HT1080 (cell line): ENCODE measurements at places on chromosomes 13 and 19. TPM values are rescaled to one million over a fixed set of nuclear protein-coding genes. Genes with fewer than 3 reads are reported as not detected.

GRCh38 chr13:91045351-91046034, 302.0 kb upstream of the MIR17HG start:
- DNase-seq = peak; percentile 26

CEACAM5 gene
- not detected in 2 replicates for total RNA-seq

USHBP1 gene
- 0.07 TPM in 1 of 2 replicates, not detected in the other for total RNA-seq

DNA sequence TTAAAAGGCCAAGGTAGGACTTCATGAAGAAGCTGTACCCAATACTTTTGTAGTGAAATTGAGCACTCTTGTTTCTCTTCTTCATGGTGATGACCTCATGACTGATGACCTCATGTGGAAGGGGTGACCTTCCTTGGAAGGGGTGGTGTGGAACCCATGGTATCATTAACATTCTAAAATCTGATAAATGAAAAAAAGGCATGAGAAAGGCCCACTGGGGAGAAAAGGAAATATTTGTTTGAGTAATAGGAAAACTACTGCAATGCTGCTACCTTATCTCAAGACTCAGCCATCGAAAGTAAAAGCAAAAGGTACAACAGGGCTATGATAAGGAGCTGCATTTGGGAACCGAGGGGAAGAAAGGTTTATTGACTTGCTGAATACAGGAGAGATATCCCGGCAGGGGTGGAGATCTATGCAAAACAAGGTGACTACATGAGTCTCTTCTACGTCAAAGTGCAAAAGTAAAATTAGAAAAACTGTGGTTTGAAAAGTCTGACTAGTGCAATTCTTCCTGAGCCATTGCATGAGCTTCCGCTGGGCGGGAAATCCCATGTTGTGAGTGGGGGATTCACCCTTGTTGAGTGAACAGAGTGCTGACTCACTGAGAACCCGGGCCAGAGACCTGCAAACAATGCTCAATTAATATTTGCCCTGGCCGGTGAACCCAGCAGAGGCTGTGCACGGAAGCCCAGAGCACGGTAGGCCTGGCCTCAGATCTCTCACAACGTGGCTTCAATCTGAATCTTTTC, 138.9 kb upstream of the RFC3 start:
- DNase-seq = peak; percentile 75

GRCh38 chr13:58495668-58496067, 864.1 kb downstream of the PCDH17 start:
- DNase-seq = peak; percentile 25

DNA sequence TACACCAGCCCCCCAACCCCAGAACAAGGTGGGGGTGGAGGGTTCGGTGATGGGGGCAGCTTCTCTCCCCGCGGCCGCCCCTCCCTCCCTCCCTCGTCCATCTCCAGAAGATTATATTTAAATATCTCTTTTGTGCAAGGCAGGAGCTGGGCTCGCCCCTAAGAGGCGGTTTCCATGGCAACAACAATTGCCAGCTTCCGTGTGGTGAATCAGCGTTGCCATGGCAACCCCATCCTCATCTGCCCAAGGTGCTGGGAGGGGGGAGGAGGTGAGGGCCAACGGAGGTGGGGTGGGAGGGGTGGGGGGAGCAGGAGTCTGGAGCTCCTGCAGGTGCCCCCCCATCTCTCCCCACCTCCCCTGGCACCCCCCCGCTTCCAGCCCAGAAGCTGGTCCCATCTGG, 46.4 kb downstream of the CELF5 start:
- DNase-seq = peak; percentile 37

GRCh38 chr13:32024750-32025149, 6.8 kb upstream of the FRY start:
- no peak for DNase-seq

DNA sequence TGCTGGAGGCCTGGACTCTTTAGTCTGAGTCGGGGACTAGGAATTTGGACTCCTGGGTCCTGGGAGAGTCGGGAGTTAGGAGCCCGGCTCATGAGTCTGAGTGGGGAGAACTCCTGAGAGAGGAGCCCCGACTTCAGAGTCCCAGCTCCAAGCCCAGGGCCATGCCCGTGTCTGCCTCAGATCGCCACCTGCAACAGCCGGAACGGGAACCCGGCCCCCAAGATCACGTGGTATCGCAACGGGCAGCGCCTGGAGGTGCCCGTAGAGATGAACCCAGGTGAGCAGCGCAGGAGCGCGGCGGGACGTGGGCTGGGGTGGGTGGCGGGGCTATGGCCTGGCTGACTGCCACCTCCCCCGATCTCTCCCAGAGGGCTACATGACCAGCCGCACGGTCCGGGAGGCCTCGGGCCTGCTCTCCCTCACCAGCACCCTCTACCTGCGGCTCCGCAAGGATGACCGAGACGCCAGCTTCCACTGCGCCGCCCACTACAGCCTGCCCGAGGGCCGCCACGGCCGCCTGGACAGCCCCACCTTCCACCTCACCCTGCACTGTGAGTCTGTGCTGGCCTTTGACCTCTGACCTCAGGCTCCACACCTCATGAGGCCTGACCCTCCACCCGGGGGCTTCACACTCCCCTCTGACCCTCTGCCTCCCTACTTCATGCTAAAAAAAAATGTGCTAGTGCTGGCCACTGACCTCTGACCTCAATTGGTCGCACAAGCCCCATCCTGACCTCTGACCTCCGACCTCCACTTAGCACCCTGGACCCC, 4.4 kb downstream of the BCAM start:
- no peak for DNase-seq

ZNF587 gene
- 8.1 and 8.2 TPM in 2 replicates for total RNA-seq

PPAN gene
- total RNA-seq = 66.1 and 79.6 TPM in 2 replicates

DNA sequence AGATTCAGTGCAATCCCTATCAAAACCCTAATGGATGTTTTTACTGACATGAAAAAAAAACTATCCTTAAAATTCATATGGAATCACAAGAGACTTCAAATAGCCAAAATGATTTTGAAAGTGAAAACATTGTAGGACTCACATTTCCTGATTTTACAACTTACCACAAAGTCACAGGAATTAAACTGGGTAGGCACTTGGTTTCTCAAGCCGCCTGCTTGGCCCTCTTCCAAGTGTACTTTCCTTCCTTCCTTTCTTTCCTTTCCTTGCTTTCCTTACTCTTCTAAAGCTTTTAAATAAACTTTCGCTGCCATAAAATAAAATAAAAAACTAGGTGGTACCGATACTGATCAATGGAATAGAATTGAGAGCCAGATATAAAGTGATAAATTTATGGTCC, 21.0 kb upstream of the CD33 start:
- DNase-seq = no peak

DNA sequence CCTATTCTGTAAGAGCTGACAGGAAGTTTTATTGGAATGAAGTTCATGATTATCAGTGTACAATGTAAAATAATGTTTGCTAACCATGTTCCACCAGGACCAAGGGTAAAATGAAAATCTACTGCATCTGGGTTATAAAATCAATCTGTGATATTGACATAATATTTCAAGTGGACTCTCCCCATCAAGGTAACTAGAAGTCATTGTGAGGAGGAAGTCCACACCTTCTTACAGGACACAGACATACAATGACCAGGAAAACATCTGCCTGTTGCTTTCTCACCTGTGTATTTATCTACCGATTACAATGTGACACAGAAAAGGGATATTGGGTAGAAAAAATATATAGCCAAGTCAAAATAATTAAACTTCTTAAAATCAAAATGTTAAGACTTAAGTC, 140.7 kb upstream of the RFC3 start:
- no peak for DNase-seq

NLRP4 gene
- not detected in 2 replicates for total RNA-seq

PINLYP gene
- total RNA-seq = 0.58 TPM in 1 of 2 replicates, not detected in the other

CLDND2 gene
- not detected in 2 replicates for total RNA-seq

DNA sequence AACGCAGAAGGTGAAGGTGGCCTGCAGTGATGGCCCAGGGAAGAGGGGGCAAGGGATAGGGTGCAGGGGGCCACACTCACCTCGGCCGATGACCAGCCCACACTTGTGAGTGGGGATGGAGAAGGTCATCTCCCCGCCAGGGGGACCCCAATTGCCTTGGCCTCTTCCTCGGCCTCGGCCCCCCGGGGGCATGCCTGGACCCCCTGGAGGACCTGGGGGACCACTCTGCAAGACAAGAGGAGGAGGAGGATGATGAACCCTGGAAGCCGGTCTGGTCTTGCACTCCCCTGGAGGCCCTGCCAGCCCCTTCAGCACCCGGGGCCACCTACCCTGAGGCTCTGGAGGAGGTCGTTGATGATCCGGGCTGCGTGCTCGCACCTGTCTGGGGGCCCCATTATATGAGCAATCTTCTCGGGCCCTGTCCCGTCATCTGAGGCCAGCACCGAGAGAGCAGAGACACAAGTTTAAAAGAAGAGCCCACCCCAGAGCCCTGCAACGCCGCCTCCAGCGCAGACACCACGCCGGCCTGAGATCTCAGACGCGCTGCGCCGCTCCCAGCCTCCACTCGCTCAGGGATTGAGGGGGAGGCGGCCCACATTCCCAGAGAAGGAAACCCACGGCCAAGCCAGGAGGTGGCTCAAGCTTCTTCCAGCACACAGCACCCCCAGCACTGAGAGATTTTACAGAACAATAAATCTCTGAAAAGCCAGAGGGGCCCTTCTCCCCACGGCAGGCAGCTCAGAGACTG, 7.8 kb downstream of the KHSRP start:
- DNase-seq = no peak

CATSPERD gene
- total RNA-seq = 0.20 TPM in 1 of 2 replicates, not detected in the other

DNA sequence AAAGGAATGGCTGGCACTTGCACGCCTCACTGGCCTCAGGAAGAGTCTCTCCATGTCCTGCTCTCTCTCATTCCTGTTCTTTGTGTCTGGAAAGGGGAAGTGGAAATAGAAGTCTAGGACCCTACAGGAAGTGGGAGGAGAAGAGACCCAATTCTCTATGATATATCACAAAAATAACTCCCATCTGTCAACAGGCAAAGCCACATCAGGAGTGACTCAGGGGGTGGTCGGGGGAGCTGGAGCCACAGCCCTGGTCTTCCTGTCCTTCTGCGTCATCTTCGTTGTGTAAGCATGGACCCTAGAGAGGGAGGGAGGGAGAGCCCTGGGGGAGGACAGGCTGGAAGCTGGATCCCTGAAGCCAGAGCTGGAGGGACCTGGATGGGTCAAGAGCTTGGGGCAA, 3.0 kb downstream of the SIGLEC9 start:
- peak; percentile 94 for DNase-seq
